ENCODE measurements at places on chromosomes 16 and 17.

GRCh38 chr16:82793528-82794245 is 166.9 kb downstream of the CDH13 start:
- DNase-seq, result no peak

- no peak for DNase-seq
Measured at GRCh38 chr17:37720989-37721388, 23.9 kb downstream of the HNF1B start.

DNA sequence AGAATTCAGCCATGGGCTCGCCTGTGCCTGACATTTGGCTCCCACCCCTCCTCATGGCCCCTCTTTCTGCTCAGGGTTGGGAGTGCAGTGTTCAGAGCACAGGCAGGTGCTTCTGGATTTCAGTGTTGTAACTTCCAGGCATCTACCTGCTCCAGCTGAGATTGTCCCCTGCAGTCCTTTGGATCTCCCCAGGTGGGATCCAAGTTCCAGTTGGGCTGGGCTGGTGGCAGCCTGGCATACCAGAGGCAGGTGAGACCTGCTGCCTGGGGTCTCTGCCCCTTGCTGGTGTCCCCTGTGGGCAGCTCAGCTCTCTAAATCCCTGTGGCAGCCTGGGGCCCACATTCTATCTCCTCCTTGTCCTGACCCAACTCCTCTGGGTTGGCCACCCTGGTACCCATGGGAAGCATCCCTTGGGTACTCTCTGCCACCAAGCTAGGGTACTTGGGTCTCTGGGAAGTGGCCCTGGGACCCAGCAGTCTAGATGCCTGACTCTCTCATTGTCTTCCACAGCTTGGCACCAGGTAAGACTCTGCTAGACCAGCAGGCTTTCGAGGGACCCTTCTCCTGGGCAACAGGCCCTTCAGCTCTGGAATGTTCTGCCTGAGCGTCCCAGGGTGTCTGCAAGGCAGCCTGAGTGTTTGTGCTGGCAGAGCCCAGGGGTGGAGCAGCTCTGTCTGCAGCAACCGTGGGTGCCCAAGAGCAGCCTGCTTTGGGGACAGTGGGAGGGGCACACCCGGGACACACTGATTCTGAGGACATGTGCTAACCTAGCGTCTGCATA is 42.5 kb downstream of the DNAH17 start:
- DNase-seq, result no peak

GRCh38 chr17:38671939-38672720 is 2.6 kb downstream of the EPOP start:
- no peak for DNase-seq

DNA sequence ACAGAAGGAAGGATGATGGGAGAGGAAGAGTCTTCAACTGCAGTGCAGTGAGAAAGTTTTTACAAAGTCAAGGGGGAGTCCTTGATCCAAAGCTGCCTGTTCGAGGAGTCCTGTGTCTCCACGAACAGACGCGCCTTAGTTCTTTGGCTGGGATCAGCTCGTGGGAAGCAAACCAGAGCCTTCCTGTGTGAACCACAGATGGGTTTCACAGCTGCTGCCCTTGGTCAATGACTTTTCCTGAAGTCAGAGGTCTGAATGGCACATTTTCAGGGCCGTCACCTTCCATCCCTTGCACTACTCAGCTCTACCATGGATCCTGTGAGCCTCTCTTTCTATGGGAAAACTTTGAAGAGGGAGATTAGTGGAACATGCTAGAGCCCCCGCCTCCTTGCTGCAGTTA is 4.2 kb upstream of the SBK1 start:
- DNase-seq, result no peak

GRCh38 chr17:4837471-4838308 is 4.5 kb downstream of the MINK1 start:
- DNase-seq, result no peak

DNA sequence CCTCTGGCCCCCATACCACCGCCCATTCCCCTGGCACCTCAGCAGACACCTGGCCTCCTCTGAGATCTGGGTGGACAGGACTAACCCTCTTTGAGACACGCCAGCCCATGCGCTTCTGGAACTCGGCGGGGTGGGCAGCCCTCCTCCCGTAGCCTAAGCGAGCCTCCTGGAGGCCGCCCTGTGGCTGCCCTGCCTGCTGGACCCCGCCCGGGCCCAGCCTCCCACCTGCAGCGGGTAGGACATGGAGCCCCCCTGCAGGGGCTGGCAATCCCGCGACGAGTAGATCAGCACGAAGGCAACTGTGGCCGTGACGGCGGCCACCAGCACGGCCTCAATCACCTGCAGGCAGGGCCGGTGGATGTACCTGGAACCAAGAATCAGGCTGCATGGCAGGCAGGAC is 8.2 kb upstream of the CCDC154 start:
- no peak for DNase-seq

DNA sequence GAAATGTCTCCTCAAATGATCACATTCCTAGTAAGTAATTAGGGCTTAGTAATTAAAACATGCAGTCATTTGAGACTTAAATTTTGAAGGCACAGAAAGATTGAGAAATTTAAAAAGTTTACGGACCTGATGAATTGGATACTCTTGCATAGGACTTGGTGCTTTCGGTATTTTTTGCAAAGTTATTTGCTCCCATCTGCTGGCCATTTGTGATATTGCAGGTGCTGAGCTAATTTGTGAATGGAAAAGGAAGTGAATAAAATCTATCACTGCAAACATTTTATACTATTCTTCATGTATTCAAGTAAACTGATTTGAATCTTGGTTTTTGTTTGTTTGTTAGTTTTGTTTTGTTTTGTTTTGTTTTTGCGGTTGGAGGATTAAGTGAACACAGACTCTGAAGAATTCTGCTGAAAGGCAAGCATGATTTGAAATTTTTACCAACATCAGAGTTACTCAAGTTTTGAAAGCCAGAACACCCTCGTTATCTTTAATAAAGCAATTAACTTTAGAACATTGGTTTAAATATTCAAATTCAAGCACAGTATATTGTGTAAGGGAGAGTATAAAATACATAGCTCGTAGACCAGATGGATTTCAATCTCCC is 689.5 kb upstream of the RBFOX1 start:
- DNase-seq, result peak; percentile 32

DNA sequence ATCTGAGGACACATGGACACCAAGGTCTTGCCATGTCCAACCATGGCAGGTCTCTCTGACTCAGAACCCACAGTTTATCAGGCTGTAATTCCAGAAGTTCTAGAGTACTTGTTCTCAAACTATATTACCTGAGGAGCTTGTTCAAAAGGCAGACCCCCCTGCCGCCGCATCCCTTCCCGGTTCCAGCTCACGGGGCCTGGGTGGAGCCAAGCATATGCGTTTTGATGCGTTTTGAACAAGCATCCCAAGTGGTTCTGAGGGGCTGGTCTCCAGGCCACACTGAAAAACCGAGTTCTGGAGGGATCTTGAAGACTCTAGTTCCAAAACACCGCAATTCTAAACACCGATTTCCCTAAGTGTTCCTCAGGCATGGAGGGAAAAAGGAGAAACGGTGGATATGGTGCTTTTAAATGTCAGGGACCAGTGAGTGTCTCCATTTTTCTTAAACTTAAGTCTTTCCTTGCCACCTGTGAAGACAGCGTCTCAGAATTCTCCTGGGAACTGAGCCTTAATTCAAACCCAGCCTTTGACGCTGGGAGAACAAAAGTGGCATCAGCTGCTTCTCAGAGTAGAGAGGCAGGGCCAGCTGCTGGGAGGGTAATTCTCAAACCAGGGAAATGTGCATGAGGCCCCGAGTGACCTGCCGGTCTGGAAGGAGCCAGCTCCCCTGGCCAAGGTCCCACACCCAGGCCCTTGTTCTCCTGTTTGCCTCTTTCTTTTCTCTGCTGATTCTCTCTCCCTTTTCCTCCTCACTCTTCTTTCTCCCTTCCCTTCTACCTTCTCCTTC is 84.4 kb upstream of the PLCG2 start:
- no peak for DNase-seq

- peak; percentile 66 for DNase-seq
Measured at GRCh38 chr17:9239793-9240658, 218.7 kb downstream of the NTN1 start.

DNA sequence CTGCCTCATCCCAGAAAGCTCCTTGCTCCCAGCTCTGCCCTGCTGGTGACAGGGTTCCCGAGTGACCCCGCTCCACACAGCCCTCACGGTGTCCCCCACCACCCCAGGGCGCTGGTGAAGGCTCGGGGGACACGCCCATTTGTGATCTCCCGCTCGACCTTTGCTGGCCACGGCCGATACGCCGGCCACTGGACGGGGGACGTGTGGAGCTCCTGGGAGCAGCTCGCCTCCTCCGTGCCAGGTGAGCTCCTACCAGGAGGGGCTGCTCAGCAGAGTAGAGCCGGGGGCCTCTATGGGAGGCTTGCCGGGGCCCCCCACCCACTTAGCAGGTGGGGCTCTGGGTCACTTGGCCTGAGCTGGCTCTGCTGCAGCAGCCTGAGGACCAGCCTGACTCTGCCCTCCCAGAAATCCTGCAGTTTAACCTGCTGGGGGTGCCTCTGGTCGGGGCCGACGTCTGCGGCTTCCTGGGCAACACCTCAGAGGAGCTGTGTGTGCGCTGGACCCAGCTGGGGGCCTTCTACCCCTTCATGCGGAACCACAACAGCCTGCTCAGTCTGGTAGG is 11.2 kb downstream of the GAA start:
- no peak for DNase-seq

DNA sequence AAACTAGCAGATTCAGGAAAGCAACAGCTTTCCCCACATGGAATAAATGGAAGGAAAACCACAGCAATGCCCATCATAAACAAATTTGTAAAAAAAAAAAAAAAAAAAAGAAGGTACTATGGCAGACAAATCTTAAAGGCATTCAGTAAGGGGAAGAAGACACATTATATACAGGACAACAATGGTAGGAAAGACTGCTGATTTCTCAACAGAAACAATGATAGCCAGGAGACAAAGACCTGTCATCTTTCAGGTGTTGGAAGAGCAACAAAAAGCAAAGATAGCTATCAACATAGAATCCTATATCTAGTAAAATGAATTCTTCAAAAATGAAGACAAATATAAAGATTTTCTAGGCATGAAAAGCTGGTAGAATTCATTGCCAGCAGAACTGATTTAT is 65.9 kb downstream of the KCNJ2 start:
- no peak for DNase-seq

- DNase-seq, result no peak
Measured at GRCh38 chr16:74224828-74225612, 71.6 kb upstream of the PSMD7 start.

DNA sequence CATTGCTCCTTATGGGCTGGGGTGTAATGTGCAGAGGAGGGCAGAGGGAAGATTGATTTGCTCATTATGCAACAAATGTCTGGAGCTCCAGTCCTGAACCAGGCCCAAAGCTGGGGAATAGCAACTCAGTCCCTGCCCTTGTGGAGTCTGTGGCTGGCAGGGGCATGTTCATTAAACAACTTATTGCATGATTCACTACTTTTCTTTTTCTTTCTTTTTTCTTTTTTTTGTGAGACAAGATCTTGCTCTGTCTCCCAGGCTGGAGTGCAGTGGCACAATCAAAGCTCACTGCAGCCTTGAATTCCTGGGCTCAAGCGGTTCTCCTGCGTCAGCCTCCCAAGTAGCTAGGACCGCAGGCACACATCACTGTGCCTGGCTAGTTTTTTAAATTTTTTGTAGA is 23.1 kb downstream of the MSI2 start:
- no peak for DNase-seq

GRCh38 chr17:48102798-48103715 is 1.8 kb upstream of the CBX1 start:
- no peak for DNase-seq

- no peak for DNase-seq
Measured at GRCh38 chr16:62539657-62540056, 503.4 kb upstream of the CDH8 start.

- no peak for DNase-seq
Measured at GRCh38 chr17:52233176-52233575, 74.7 kb upstream of the CA10 start.
